Parietal lobe (tissue), 2 donors: ENCODE measurements at places on chromosomes 2 and 18. TPM values are rescaled to one million over a fixed set of nuclear protein-coding genes. Genes with fewer than 3 reads are reported as not detected.

Gene ARHGAP15
- 19.4 TPM for total RNA-seq

Gene LBX2
- total RNA-seq = not detected

Gene CCL20
- total RNA-seq = not detected

Gene PARD6G
- 11.6 TPM for total RNA-seq

Gene TCF23
- total RNA-seq = not detected

Gene REL
- 10.6 TPM for total RNA-seq

Gene QPCT
- 10.3 TPM for total RNA-seq

Gene C2orf66
- total RNA-seq = 1.3 TPM

Gene EMILIN1
- 2.2 TPM for total RNA-seq

Gene MATN3
- 1.3 TPM for total RNA-seq

Gene SCN2A
- 174 TPM for total RNA-seq

Gene RAMP1
- total RNA-seq = 2.2 TPM

Gene HNRNPA3
- 120 TPM for total RNA-seq

Gene CPS1
- 3.1 TPM for total RNA-seq

Gene DHRS9
- total RNA-seq = 0.94 TPM

Gene MC2R
- not detected for total RNA-seq
